NCI-H1694 treated with DMSO at 0.1 percent for 48 hours (cell line): ENCODE measurements at places on chromosomes 6 and 20.

DNA sequence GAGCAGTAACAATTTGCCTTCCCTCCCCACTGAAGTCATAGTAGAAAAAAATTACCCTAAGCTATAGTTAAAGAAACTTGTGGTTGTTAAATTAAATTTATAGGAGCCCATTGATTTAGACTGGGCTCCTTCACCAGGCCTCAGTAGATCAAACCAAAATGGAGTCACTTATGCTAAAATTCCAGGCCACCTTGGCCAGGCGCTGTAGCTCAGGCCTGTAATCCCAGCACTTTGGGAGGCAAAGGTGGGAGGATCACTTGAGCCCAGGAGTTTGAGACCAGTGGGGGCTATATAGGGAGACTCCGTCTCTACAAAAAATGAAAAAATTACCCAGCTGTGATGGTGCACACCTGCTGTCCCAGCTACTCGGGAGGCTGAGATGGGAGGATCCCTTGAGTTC is 15.0 kb upstream of the GMNN start:
- no peak for DNase-seq

- DNase-seq = no peak
Observed at GRCh38 chr6:90311569-90311968, 14.9 kb upstream of the BACH2 start.

DNA sequence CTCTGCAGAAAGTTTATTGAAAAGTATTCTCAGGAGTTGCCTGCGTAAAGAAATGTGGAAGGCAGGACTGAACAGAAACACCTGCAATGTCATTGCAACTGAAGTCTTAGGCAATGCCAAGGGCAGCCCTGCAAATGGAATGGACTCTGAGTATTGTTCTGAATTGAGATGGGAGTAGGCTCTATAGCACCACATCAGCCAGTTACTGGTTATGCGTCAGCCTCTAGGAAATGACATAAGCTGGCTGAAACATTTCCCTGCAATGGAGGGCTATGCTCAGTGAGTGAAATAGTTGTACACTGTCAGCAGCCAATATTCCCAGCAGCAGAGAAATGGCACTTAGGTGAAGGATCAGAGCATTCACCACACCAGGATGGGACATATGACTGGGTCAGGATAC is 13.8 kb upstream of the GJE1 start:
- no peak for DNase-seq

DNA sequence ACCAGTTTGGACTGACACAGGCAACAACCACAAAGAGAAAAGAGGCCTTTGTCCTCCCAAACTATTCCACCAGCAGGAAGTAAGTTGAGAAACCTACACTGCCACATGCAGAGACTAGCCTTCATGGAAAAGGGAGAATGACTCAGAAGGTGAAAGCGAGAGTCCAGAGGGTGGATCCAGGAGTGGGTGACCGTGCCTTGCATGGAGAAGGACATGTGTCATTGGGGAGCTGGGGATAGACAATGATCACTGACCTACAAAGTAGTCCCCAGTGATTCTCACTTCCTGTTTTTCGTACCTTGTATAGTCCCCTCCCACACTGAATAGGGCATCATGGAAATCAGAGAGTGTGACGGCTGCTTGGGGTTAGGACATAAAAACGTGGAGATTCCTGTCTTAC is 91.9 kb downstream of the MYLK4 start:
- no peak for DNase-seq

DNA sequence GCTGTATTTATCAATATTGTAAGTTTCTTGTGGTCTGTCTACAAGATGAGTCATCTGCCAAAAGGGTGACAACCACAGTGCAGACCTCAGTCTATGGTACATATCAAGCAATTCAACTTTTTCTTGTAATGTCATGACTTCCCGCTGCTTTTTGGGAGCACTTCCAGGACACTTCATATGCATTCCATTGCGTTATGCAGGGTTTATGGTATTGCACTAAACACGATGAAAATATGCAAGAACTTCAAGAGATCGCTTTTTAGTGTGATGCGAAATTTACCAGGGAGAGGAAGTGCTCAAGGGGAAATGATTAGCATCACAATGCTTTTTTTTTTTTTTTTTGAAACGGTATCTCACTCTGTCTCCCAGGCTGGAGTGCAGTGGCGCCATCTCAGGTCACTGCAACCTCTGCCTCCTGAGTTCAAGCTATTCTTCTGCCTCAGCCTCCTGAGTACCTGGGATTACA is 166.5 kb downstream of the TFAP2A start:
- no peak for DNase-seq

- no peak for DNase-seq
Observed at GRCh38 chr6:47135772-47136171, 93.6 kb upstream of the ADGRF1 start.
